ENCODE measurements at places on chromosomes 6 and 20. TPM values are rescaled to one million over a fixed set of nuclear protein-coding genes. Genes with fewer than 3 reads are reported as not detected.

Gene ACTL10
- 2.1 TPM for total RNA-seq

Gene RIPPLY2
- not detected for total RNA-seq

Gene PSORS1C2
- not detected for total RNA-seq

Gene CPNE5
- total RNA-seq: 0.06 TPM

Gene FBXO9
- 20.2 TPM for total RNA-seq

Gene PACSIN1
- total RNA-seq: not detected

Gene HSPA1B
- 110 TPM for total RNA-seq

Gene PRPF6
- total RNA-seq: 56.1 TPM

Gene TMEM30A
- total RNA-seq: 82.9 TPM

Gene MRAP2
- 0.98 TPM for total RNA-seq

Gene LPIN3
- 10.0 TPM for total RNA-seq

Gene HLA-DQA2
- not detected for total RNA-seq

Gene SLC22A2
- not detected for total RNA-seq

Gene RNF144B
- total RNA-seq: 0.64 TPM

Gene CST2
- not detected for total RNA-seq

Data from cardiac ventricle fibroblast (primary cell).